ENCODE measurements at places on chromosomes 6 and 20. TPM values are rescaled to one million over a fixed set of nuclear protein-coding genes. Genes with fewer than 3 reads are reported as not detected.
A peak's percentile ranks its signal among the peaks of the same experiment; 100 is the strongest.

DNA sequence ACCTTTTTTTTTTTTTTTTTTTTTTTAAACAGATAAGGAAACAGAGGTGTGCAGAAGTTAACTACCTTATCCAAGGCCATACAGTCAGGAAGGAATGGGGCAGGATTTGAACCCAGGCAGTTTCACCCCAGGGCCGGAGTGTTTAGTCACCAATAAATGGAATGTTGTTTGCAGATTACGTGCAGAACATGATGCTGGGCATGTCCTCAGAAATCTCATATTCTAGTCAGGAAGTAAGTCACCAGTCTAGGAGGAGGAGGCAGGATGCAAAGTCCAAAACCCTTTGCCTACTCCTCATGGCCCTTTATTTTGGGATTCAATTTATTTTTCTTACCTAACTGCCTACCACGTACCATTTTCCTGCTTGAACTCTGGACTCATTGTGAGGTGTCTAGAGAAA, 57.1 kb upstream of the LRRC1 start:
- peak; percentile 54 for ATAC-seq

GRCh38 chr6:147207837-147208754, 3.9 kb downstream of the STXBP5 start:
- no peak for ATAC-seq

DNA sequence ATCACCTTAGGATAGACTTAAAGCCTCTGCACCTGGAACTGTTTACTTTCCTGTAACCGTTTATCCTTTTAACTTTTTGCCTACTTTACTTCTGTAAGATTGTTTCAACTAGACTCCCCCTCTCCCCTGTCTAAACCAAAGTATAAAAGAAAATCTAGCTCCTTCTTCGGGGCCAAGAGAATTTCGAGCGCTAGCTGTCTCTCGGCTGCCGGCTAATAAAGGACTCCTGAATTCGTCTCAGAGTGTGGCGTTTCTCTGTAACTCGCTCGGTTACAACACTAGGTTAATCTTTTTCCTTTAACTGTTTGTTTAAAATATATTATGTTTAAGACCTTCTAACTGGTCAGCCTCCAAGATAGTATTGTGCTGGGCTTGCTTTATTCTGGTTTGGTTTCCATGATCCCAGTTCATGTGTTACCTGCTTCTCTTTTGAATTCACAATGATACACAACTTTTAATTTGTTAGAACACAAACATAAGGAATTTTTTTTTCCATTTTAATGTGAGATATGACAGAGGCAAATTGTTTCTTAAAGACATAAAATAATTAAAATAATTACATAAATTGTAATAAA, 8.7 kb upstream of the NQO2 start:
- no peak for ATAC-seq

- ATAC-seq, result peak; percentile 74
These were observed 13.1 kb upstream of the NT5DC1 start for GRCh38 chr6:116087437-116088027.

The SAMHD1 gene
- total RNA-seq, result 23.9 TPM

The RNF182 gene
- 0.20 TPM for total RNA-seq

The PRR18 gene
- 0.04 TPM for total RNA-seq

DNA sequence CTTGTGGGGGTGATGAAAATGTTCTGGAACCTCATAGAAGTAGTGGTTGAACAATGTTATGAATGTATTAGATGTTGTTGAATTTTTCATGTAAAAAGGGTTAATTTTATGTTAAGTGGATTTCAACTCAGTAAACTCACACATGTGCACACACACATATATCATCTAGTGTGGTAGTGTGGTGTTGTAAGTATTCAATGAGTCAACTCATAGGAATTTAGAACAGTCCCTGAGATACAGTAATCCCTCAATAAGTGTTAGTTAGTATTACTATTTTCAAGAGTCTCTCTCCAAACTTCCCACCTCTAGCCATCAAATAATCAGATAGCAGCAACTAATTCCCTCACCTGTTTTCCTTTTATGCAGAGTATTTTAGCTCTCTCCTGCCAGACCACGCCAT, 563.1 kb upstream of the JARID2 start:
- ATAC-seq, result no peak

GRCh38 chr20:49186535-49187329, 1.4 kb downstream of the STAU1 start:
- peak; percentile 25 for ATAC-seq

The VNN1 gene
- 0.12 TPM for total RNA-seq

The RIPOR2 gene
- 2.1 TPM for total RNA-seq

Measured in esophagus mucosa (tissue), 1 donor.